ENCODE measurements at places on chromosomes 4 and X.

DNA sequence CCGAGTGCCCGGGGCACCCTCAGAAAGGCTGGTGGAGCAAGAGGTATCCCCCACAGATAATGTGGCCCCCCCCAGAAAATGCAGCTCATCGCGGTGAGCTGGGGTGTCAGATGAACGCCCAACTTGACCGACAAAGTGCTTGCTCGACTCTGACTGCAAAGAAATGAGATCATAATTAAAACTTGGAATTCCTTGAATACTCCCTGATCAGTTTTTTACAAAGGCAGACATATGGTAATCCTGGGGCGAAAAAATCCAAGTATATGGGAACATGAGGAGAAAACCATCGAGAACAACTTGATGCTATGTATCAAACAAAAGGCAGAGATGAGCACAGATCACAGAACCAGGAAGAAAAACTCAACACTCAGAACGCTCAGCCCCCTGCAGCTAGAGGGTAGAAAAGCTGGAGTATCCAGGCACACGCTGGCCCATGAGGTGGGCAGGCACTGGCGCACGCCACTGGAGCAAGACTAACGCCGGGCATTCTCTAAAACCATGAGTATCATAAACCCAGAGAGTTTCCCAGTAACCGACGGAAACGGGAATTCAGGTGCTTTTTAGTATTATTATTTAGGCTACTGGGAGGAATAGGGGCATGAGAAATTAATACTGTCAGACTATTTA lies 127.3 kb downstream of the AFAP1 start:
- no peak for DNase-seq

DNA sequence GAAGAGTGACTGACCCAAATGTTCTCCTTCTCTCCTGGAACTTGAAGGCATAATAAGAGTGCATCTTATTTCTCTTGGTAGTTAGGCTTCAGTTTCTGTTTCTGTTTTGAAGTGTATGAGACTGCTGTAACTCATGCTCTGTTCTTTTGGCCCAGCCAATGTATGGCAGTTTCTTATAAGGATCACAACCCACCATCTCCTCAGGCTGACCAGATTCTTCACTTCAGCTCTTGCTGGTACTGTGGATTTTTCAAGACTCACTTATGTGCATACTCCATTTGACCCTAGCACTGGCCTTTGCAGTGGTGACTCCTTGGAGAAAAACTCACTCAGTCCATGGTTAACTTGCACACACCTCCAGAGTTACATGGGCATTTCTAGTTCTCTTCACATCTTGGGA lies 9.6 kb upstream of the YTHDC1 start:
- no peak for DNase-seq

GRCh38 chr4:1518997-1519700 lies 112.9 kb upstream of the NKX1-1 start:
- no peak for DNase-seq

DNA sequence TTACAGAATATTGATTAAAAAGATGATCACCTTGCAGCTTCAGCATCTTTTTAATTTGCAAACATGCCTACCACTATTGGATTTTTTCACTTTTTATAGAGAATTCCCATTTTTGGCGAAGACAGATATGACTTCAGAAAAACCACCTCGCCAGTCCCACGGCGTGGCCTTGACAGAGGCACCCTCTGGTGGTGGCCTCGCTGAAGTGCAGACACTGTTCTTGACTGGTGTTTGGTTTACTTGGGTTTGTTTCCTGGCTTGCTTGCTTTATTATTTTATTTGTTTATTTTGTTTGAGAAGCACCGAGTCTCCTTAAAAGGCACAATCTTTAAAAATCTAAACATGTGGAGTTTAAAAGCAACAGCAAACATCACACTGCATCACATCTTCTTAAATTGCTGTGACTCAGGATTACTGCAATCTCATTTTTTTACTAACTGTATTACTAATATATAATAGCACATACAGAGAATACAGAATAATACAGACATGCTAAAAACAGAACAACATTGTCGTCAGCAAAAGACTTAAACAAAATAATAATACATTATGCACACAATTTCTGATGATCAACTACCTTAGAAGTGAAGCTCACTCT lies 13.1 kb upstream of the AMTN start:
- no peak for DNase-seq

DNA sequence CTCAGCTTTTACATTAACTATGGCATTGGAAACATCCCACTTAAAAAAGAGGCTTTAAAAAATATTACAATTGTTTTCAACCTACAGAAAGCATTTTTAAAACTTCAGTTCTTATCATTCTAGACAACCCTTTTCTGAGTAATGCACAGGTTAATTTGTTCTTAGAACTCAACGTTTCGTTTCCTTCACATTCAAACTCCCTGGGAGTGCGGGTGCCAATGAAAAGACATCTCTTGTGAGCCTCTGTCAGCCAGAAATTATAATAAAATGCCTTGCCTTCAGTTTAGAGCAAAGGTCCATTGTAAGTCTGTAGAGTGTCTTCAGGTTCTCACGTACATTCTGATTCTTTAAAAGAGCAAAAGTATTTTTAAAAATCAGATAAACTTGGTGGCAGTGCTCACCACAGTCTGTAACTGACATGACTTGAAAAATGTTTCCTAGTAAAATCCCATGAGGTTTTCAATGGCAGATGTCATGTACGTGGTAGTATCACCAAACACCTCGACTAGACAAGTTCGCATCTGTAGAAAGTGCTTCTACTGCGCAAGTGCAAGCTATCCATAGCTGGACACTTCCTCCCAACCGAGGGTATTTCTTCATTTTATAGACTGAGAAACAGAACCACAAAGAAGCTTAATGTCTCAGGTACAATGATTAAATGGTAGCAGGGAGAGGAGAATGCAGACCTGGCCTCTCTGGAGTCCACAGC lies 65.8 kb downstream of the HAUS3 start:
- DNase-seq: no peak

DNA sequence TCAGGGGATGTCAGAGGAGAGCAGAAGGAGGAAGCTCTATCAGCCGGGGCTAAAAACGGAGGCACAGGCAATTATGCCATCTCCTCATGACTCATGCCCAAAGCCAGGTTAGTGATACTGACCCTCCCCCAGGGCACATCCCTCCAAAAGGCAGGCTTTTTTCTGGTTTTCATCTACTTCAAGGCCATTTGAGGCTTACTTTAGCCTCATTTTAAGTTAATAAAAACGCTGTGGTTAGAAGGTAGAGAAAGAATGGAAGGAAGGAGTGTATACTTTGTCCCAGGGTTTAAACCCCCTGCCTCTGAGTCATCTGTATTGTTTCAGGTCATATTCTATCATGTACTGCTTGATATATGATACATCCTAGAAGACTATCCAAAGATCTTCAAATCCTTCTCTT lies 89.7 kb upstream of the NDP start:
- DNase-seq: no peak

- peak; percentile 50 for DNase-seq
These were observed 10.7 kb upstream of the DLG3 start for GRCh38 chrX:70433848-70434351.

GRCh38 chr4:136650541-136651277 lies 881.6 kb downstream of the PCDH18 start:
- DNase-seq: no peak

DNA sequence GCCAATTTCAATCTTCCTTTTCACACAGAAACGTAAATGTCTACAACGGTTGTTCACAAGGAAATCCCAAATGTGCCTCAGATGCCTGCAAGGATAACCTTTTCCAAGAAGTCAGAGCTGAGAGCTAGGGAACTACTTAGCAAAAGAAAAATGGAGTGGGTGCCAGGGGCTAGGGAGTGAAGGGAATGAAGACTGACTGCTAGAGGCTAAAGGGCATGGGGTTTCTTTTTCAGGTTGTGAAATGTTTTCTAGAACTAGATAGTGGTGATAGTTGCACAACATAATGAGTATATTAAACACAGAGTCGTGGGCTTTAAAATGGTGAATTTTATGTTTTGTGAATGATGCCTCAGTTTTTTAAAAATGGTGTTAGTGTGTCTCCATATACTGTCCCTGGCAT lies 53.4 kb downstream of the CD99L2 start:
- no peak for DNase-seq

DNA sequence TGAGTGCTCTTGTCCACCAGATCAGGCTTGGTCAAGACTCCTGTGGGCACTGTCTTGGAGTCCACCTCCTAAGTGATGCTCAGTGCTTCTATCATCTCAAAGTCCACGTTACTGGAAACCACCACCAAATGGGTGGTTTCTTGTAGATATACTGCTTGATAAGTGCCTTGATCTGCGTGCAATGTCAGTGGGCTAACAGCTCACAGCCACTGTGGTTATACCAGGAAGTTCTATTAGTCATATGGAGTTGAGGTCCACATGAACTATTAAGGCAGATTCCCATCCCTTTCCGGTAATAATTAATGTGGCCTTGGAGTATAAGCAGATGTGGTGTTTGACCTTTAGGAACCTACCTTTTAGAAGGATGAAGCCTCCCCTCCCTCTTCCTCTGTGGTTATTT lies 161.9 kb downstream of the ZNF518B start:
- no peak for DNase-seq

DNA sequence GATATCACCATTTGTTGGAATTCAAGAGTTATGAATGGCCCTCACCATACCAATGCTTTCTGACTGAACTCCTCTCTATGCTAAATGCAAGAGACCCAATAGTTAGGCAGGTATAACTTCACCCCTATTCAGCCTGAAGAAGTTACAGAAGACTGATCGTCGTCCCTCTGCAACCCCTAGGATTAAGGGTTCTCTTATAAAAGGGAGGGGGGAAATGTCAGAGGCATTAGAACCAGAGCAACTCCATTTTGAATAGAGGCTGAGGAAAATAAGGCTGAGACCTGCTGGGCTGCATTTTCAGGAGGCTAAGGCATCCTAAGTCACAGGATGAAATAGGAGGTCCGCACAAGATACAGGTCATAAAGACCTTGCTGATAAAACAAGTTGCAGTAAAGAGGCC lies 494.3 kb downstream of the SPRY1 start:
- DNase-seq: no peak

GRCh38 chr4:128191115-128191781 lies 96.4 kb downstream of the PGRMC2 start:
- DNase-seq: peak; percentile 21

DNA sequence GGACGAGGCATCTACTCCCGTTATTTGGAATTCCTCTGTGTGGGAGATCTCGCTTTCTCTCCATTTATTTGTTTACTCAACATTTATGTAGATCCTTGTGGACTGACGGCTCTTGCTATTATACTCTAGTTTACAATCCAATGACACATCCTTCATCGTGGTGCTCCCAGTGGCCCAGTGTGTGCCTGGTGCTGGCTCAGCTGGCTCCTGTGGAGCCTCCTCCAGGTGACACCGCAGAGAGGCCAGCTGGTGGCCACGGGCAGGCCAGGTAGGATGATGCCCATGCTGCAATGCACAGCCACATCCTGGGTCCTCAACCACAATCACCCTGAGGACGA lies 84.0 kb upstream of the AFAP1 start:
- DNase-seq: no peak

- DNase-seq: no peak
These were observed 1425.5 kb downstream of the PCDH18 start for GRCh38 chr4:136106753-136107152.

GRCh38 chrX:31580726-31581125 lies 508.9 kb upstream of the FTHL17 start:
- DNase-seq: no peak

- no peak for DNase-seq
These were observed 20.6 kb downstream of the ZDHHC9 start for GRCh38 chrX:129823115-129823514.

DNA sequence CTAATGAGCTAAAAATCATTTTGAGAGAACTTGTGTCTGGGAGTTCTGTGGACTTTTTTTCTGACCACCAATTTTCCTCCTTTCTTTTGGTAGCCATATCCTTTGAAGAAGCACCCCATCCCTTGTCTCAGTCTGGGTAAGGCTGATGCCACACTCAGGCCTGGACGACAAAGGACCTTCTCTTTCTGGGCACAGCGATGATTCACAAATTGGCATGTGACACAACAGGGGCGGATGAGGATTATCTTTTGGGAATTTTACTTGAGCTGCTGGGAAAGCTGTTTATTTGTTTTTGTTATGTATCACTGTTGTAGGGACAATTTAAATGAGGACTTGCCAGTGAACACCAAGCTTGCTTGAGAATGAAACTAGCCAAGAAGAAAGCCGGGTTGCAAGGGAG lies 233.4 kb upstream of the HAND2 start:
- no peak for DNase-seq

GRCh38 chrX:129823522-129823921 lies 20.2 kb downstream of the ZDHHC9 start:
- no peak for DNase-seq

DNA sequence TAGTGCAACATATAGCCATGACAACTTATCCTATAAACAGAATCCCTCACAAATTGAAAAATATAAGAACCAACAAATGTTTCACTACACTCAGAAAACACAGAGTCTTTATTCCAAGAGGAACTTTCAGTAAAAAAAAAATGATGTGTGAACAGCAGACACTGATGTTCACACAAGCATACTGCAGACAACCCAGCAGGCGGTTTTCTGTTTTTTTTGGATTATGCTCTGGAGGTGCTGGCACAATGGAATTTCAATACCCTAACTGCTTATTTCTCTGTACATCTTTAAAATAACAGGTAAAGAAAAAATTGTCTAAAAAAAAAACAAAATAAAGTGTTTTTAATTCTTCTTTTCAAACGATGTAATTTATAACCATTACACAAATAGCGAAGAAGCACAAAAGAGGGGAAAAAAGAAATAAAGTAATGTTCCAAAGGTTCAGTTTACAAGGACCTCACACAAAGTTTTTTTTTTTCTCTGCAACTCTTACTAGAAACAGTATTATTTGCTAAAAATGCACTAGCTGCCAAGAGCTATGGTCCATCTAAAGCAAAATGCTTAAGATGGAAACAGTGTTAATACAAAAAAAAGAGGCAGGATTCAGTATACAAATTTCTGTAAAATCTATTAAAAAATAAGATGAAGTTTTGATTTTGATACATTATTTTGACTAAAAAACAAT lies 55.3 kb downstream of the ANAPC10 start:
- no peak for DNase-seq

DNA sequence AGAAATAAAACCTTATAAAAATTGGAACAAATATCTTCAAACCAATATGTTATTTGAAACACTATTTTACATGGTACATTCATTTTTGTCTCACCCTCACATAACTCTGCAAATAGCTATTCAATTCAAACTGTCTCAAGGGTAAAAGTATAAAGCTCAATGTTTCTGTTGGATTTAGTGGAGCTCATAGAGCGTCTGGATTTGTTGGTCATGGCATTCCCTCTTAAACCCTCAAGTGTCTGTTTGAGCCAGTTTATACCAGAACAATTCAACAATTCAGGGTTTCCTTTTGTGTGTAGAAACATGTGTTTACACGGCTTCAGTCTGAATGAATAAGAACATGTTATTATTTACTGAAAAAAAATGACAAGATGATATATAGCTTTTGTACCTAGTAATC lies 161.6 kb downstream of the PCDH18 start:
- no peak for DNase-seq

GRCh38 chr4:19026281-19026680 lies 1004.7 kb upstream of the LCORL start:
- DNase-seq: no peak

GRCh38 chr4:78362310-78362709 lies 189.3 kb upstream of the ANXA3 start:
- no peak for DNase-seq
